ENCODE measurements at places on chromosomes 6 and 20. TPM values are rescaled to one million over a fixed set of nuclear protein-coding genes. Genes with fewer than 3 reads are reported as not detected.

Gene GFRA4
- not detected for total RNA-seq

Gene ZSCAN23
- 0.51 TPM for total RNA-seq

Gene OOEP
- not detected for total RNA-seq

Gene NR2E1
- total RNA-seq, result not detected

Gene TMEM74B
- not detected for total RNA-seq

Gene OR2B6
- not detected for total RNA-seq

GRCh38 chr20:17491041-17491440, 40.1 kb downstream of the BFSP1 start:
- H3K4me1 ChIP-seq, result no peaks in the 10 kb centered on the region
- no peak for DNase-seq
- no peaks in the 10 kb centered on the region for H3K36me3 ChIP-seq
- H3K27me3 ChIP-seq, result peaks cover 13% of the 10 kb centered on the region
- no peak overlapping the region for H3K27ac ChIP-seq
- H3K4me3 ChIP-seq, result no peak overlapping the region

DNA sequence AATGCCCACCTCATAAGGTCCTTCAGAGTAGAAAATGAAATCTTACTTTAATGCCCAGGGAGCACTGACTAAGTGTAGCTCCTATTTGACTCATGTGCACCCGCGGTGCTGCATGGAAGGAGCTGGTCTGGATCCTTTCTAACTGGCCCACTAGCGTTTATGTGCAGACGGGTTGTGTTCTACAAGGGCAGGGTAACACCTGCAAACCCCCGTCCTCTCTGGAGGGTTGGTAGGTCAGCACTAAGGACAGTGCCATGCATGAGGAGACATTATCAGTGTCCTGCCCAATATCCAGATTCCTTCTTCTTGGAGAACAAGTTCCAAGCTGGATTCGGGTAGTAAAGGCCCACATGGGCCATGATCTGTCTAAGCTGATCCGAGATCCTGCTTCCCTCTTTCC, 140.3 kb downstream of the ANKRD60 start:
- H3K27me3 ChIP-seq, result no peaks in the 10 kb centered on the region
- DNase-seq, result no peak
- no peaks in the 10 kb centered on the region for H3K4me1 ChIP-seq
- H3K36me3 ChIP-seq, result no peaks in the 10 kb centered on the region
- H3K4me3 ChIP-seq, result no peak overlapping the region

DNA sequence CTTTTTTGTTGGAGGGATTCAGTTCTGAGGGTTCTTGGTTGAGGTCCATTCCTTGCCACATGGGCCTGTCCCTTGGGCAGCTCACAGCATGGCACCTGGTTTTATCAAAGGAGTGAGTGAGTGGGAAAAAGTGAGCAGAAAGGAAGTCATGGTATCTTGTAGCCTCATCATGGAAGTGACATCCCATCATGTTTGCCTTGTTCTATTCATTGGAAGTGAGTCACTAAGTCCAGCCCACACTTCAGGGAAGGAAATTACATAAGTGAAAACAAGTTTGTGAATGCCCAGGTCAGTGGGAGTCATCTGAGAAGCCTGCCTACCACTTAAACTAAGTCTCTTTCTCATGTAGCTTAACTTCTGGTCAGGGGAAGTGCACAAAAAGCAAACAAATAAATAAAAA, 32.8 kb upstream of the ZNFX1 start:
- H3K36me3 ChIP-seq, result no peaks in the 10 kb centered on the region
- H3K4me3 ChIP-seq, result no peak overlapping the region
- no peaks in the 10 kb centered on the region for H3K4me1 ChIP-seq
- H3K27me3 ChIP-seq, result peaks cover 13% of the 10 kb centered on the region

GRCh38 chr6:34246249-34246562, 2.6 kb downstream of the SMIM29 start:
- H3K27me3 ChIP-seq, result no peaks in the 10 kb centered on the region
- no peak overlapping the region for H3K4me3 ChIP-seq
- H3K4me1 ChIP-seq, result peaks cover 35% of the 10 kb centered on the region
- H3K27ac ChIP-seq, result peak overlapping the region; percentile 30

DNA sequence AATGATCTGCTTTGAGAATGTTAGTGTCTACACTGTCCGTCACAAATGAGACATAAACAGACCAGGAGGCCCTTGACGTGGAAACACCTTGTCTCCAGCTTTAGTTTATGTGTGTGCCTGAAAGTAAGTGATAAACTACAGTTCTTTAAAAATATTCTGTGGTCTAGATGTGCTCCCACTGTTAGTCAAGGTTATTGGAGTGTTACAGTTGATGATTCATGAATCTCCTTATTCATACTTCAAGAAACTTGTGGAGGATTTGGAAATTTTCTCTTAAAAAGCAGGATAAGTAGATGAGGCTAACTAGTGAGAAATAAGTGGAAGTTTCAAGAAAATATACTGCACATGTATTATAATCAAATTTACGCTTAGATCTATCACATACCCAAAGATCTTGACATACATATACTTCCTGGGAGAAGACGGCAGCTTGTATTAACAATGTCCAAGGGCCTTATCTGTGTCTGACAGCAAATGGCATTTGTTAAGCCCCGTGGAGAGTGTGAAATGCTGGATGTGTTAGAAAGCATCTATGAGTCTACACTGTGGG, 90.5 kb upstream of the MBOAT1 start:
- H3K4me1 ChIP-seq, result no peaks in the 10 kb centered on the region
- H3K4me3 ChIP-seq, result no peak overlapping the region
- DNase-seq, result peak; percentile 22
- no peaks in the 10 kb centered on the region for H3K36me3 ChIP-seq

- H3K4me3 ChIP-seq, result no peak overlapping the region
- DNase-seq, result no peak
- peaks cover 27% of the 10 kb centered on the region for H3K27me3 ChIP-seq
- no peaks in the 10 kb centered on the region for H3K36me3 ChIP-seq
Observed at GRCh38 chr20:33092361-33092760, 12.9 kb downstream of the BPIFB4 start.

- H3K4me1 ChIP-seq, result peaks cover 43% of the 10 kb centered on the region
- peak overlapping the region; percentile 96 for H3K4me3 ChIP-seq
- peaks cover 72% of the 10 kb centered on the region for H3K36me3 ChIP-seq
- DNase-seq, result peak; percentile 31
Observed at GRCh38 chr20:49281059-49281912, 3.4 kb upstream of the ZNFX1 start.

DNA sequence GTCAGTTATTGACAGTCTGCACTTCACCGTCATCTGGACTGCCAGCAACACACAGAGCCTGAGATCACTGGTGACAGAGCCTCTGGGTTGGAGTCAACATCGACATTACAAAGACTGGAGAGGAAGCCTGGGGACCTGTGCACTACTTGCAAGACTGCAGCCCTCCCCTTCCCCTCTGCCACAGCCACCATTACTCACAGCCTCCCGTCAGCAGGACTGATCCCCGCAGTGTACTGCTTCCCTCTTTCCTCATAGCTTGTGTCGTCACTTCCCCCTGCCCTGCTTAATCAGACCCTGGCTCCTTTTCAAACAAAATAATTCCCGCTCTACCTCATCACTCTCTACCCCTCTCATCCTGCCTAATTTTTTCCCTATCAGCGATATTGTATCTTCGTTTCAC, 235.5 kb upstream of the KCNQ5 start:
- H3K36me3 ChIP-seq, result no peaks in the 10 kb centered on the region
- DNase-seq, result peak; percentile 23
- H3K27me3 ChIP-seq, result 0 out of 2 replicates have a peak, but pooled peaks cover 6% of the 10 kb centered on the region
- H3K27ac ChIP-seq, result no peak overlapping the region

DNA sequence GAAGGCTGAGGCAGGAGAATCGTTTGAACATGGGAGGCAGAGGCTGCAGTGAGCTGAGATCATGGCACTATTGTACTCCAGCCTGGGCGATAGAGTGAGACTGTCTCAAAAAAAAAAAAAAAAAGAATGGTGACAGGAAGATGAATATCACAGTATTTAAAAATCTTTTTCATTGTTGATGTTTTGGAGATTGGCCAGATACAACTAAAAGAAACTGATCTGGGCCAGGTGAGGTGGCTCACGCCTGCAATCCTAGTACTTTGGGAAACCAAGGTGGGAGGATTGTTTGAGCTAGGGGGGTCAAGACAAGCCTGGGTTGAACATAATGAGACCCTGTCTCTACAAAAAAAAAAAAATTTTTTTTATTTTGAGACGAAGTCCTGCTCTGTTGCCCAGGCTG, 52.1 kb downstream of the TRAF3IP2 start:
- peaks cover 12% of the 10 kb centered on the region for H3K36me3 ChIP-seq
- no peak overlapping the region for H3K4me3 ChIP-seq
- H3K27me3 ChIP-seq, result no peaks in the 10 kb centered on the region
- no peak for DNase-seq
- H3K4me1 ChIP-seq, result peaks cover 47% of the 10 kb centered on the region

DNA sequence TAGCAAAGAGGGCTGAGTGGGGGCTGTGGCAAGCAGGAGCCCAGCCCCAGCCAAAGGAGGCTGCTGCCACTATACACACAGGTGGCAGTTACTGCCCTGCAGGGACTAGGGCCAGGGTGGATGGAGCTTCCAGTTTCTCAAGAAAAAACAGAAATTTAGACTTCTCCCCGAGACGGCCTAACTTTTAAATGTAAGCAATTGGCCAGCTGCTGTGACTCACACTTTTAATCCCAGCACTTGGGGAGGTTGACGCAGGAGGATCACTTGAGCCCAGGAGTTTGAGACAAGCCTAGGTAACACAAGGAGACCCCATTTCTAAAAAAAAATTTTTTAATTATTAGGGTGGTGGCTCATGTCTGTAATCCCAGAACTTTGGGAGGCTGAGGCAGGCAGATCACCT, 98.2 kb upstream of the NFATC2 start:
- H3K4me3 ChIP-seq, result no peak overlapping the region
- H3K36me3 ChIP-seq, result no peaks in the 10 kb centered on the region
- H3K27ac ChIP-seq, result no peak overlapping the region
- H3K4me1 ChIP-seq, result no peaks in the 10 kb centered on the region
- no peak for DNase-seq
- H3K27me3 ChIP-seq, result no peaks in the 10 kb centered on the region

DNA sequence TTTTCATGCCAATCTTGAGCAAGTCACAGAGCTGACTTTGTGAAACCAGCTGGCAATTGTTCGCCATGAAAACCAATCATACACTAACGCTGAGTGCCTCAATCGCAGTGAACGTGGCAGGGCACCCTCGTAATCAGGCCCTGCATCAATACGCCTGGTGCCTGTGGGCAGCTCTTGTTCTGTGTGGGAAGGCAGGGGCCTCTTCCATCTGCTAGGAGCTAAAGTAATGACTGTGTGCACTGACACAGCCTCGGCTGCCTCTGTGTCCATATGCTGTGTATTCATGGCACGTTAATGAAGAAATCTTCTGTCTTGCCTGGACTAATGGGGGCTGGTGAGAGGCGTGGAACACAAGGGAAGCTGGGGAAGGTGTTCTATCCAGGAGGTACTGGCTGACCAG, 27.8 kb upstream of the SYNDIG1 start:
- peaks cover 26% of the 10 kb centered on the region for H3K27me3 ChIP-seq
- H3K4me3 ChIP-seq, result no peak overlapping the region
- H3K27ac ChIP-seq, result no peak overlapping the region
- DNase-seq, result no peak

- H3K27ac ChIP-seq, result no peak overlapping the region
- no peaks in the 10 kb centered on the region for H3K36me3 ChIP-seq
- H3K4me1 ChIP-seq, result no peaks in the 10 kb centered on the region
- peaks cover 14% of the 10 kb centered on the region for H3K27me3 ChIP-seq
- no peak for DNase-seq
Observed at GRCh38 chr6:34096193-34096592, 49.7 kb downstream of the GRM4 start.
